ENCODE measurements at places on chromosomes 13 and 19.

GRCh38 chr13:108342369-108343289, 73.1 kb downstream of the TNFSF13B start:
- DNase-seq = no peak

- no peak for DNase-seq
Measured at GRCh38 chr13:27842571-27842970, 50.3 kb downstream of the GSX1 start.

DNA sequence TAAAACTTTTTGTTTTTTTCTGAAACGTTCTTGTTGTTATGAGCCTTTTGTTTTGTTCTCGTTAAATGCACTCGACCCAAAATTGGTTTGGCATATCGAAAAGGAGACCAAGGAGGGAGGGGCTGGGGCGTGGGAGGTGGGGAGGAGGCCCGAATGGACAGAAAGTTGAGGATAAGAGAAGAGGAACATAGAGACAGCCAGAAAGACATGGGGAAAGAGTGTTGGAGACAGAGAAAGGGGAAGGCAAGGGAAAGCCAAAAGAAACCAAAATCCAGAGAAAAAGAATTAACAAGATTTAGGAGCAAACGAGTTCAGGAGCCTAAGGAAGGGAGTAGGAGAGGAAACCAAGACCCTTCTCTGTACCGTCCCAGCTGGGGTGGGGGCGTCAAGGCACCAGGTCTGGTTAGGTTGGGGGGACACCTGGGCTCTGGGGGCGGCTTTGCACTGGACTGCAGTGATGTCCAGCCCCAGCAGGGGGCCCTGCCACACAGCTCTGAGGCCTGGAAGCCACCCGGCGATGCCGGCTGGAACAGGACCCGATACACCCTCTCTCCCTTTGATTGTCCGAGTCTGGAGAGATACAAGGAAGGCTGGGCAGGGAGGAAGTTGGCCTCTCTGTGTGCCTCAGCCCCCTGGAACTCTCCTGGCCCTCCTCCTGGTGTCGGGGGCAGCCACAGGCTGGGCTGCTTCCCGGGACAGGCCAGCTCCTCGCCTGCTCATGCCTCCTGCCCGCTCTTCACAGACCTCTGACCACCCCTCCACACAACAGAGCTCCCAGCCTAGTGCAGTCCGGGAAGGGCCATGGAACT, 11.6 kb upstream of the ASF1B start:
- DNase-seq = peak; percentile 74

DNA sequence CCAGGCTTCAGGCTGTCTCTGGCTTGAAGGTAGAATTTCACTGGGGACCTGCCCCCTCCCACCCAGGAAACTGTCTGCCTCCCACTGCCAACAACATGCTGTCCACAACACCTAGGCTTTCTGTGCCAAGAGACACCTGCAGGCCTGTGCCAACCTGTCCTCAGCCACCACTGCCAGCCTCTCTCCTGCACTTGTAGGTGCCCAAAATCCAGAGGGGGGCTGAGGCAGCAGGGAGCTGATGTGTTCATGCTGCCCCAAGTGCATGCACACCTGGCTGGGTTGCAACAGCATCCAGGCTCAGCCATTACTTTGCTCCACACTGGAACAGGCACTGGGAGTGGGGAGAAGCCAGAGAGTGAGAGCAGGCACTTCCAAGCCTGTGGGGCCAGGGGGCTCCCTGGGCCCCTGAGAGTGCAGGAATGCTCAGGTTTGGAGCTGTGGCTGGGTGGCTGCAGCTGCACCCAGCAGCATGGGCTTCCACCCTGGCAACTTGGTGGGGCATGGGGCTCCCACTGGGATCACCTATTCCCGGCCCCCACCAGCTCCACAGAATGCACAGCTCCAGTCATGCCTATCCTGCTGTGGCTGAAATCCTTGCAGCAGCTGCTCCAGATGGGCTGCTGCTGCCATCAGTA, 218.1 kb upstream of the OBI1 start:
- DNase-seq = no peak

DNA sequence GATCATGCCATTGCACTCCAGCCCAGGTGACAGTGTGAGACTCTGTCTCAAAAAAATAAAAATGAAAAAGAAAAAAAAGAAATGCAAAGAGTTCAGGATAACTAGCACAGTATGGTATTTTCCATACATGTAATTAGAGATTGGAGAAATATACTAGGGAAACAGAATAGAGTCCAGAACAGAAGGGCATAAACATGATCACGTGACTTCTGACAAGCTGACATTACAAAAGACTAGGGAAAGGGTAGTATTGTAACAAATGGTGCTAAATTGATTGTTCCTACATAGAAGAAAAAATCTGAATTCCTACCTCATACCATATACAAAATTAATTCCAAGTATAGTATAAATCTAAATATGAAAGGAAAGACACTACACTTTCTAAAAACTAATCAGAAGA, 1.3 kb upstream of the NLRP5 start:
- DNase-seq = no peak

DNA sequence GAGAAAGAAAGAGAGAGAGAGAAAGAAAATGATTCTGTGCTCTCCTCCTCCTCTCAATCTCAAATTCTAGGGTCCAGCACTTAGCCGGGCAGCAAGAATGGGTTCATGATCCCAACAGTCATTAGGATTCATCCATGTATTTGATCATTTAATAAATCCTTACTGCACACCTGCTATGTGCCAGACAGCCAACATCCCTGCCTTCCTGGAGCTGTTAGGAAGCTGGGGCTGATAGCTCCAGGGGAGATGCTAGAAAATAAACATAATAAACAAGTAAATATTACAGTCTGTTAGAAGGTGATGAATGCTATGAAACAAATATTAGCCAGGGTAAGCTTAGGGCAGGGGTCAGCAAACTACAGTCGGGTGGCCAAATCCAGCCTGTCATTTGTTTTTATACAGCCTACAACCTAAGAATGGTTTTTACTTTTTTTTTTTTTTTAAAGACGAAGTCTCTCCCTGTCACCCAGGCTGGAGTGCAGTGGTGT, 9.9 kb upstream of the ACP7 start:
- DNase-seq = no peak

DNA sequence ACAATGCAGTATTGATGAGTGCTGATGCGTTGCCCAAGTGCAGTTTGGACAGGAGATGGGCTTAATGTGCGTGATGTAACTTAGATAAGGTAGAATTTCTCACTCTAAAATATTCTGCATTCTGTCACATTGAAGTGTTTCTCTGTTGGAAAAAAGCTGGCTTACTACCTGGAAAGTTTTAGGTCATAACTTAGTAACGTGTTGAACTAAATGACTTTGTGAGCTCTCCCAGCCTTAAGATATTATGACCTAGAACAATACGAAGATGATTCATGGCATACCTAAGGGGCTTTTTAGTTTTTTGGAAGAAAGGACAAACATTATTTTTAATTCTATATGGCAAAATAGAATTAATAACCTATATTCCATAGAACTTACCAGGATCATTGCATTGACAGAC, 9.0 kb downstream of the UFM1 start:
- no peak for DNase-seq

GRCh38 chr13:40024204-40024966, 368.9 kb downstream of the COG6 start:
- peak; percentile 38 for DNase-seq

- DNase-seq = no peak
Measured at GRCh38 chr13:66074018-66074615, 1156.0 kb downstream of the PCDH9 start.

- no peak for DNase-seq
Measured at GRCh38 chr19:15038294-15038693, 11.0 kb upstream of the CASP14 start.

DNA sequence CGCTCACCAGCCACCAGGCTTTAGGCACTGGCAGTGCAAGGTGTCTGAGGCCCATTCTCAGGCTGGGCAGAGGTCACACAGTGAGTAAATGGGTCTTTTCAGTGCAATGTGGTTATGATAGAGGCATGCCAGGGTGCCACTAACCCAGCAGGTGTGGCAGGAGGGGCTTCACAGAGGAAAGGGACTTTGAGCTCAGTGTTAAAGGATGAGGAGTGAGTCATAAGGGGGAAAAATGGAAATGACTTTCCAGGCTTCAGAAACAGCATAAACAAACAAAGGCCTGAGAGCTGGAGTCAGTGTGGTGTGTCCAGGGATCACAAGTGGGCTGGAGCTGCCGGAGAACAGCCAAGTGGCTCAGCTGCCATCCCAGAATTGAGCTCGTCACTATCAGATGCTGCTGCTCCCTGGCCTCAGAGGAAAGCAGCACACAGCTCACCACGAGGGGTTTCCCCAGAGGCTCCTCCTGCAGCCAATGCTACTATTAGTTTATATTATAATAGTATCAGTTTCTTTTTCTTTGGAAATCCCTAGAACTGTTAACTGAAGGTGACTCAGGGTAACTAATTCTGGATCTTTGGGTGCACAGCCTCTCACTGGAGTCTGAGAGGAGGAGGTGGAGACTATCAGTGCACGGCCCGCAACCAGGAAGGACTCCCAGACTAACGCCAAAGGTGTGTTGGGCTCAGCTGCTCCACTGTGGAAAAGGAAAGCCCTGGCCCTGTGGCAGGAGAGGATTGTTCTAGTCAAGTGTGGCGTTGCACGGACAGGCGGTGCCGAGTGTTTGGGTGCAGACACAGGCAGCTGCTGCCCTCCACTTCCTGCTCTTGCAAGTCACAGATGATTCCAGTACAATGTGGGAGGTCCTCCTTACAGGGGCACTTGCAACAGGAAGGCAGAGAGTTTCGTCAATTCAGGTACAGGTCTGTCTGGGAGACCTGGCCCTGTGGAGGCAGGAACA, 39.5 kb downstream of the DHRS12 start:
- DNase-seq = peak; percentile 83

GRCh38 chr19:47274891-47275761, 441 bp downstream of the INAFM1 start:
- no peak for DNase-seq

- no peak for DNase-seq
Measured at GRCh38 chr19:9836021-9836420, 903 bp downstream of the PIN1 start.

DNA sequence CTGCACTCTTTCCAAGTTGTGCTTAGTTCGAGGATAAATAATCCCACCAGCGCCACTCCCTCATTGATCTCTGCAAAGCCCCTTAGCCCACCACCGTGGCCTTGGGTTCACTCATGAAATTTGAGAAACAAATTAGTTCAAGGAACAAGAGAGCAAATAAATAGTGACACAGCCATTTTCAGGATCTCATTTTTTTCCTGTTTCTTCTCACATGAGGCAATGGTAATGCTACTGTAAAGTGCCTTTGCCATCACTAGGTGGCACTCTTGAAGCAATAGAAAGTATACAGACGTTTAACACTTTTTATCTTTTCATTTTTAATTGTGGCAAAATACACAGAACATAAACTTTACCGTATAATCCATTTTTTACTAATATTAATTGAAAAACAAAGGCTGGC, 76.8 kb upstream of the ZNF835 start:
- DNase-seq = no peak

- no peak for DNase-seq
Measured at GRCh38 chr13:44040070-44040817, 160.5 kb downstream of the LACC1 start.

DNA sequence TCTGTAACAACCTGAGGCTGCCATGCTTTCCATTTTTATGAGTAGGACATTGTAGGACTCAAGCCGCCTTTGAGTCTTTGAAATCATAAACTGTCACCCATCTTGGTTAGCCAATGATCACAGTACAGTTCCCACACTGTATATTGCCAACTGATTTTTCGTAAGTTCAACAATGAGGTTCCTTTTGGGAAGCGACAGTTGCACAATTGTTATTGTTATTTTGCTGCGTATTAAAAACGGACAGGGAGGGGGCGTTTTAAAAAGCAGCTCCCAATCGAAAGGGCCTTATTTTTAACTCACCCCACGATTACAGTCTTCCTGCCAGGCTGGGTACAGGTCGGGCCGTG, 601 bp downstream of the SLC46A3 start:
- DNase-seq = no peak

DNA sequence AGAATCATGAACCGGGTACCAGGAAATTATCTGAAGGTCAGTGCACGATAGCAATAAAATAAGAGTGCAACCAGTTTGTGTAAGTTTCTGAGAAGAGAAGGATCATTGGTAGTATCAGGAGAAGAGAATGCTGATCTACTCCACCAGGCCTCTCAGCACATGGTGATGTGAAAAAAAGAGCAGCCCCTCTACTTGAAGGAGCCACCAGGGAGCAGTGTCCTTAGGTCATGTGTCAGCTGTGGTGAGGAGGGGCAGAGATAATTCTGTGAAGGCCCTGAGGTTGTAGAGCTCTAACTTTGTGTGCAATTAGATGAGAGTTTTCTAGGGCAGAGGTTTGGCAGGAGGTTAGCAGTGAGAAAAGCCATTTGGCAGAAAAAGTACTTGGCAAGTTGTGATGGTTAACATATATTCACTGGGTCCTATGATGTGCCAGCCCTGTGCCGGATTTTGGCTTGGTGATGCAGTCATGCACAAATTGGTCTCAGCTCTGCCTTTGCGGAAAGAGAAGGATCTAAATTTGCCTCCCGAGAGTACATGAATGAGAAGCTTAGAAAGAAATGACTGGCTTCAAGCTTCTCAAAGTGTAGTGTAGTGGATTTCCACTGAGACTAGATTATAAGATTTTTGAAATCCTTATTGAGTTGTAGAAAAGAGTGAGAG, 19.2 kb upstream of the ZC3H13 start:
- no peak for DNase-seq

DNA sequence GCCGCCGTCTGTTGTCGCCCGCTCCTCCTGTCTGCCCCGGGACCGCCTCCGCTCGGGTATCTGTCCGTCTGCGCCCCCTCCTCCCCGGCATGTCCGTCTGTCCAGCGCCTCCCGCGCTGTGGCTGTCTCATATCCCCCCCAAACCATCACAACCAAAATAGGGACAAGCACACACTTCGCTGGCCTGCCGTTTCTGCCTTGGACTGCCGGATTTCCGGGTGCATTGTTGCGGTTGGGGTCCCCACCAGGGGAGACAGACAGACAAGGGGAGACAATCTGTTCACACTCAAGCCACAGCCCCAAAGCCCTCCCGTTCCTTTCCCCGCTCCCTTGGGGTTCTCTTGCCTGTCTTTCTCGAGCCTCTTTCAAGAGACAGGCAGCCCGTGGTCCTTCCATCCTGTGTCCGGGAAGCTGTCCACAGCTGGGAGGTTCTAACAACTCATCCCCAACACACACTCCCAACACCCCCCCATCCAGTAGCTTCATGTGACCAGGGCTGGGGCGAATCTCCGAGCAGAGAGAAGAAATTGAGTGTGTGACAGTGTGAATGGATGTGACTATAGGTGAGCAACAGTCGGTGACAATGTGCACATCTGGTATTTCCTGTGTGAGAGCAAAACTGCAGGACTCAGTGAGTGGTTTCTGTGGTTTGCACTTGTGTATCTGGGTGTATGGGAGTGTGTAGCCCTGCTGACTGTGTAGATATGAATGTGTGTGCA, 16.5 kb upstream of the FOSB start:
- DNase-seq = peak; percentile 57

DNA sequence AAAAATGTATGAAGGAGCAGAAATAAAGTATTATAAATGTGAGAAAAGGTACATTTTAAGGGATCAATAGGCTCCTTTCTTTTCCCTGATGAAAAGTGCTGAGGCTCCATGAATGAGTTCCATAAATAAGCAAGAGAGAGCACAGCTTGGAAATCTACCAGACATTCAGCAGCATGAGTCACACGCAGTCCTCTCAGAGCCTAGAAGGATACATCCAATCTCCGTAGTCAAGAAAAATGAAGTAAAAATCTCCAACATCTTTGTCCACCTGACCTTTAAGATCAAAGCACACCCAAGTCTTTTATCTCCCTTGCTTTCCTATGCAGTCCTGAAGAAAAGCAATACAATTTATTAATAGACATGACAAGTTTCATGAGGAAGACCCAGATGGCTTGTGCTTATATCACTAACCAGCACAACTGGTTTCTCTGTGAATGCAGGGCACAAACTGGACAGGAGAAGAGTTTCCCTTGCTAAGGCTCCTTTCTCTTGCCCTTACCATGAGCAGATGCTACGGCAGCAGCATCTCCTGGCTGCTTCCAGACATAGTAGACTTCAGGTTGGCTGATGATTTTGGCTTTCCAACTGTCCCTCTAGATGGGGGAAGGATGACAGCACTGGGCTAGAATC, 730.8 kb downstream of the EFNB2 start:
- no peak for DNase-seq

All from activated CD4-positive, alpha-beta T cell treated with anti-CD3 and anti-CD28 coated beads for 36 hours (primary cell).